Neuronal stem cell (in vitro differentiated cells): ENCODE measurements at places on chromosomes 4 and X.
A peak's percentile ranks its signal among the peaks of the same experiment; 100 is the strongest.

GRCh38 chrX:17559728-17560379 is 177.4 kb upstream of the SCML1 start:
- H3K27me3 ChIP-seq = no peaks in the 10 kb centered on the region
- no peak for DNase-seq
- no peak overlapping the region for H3K27ac ChIP-seq
- H3K4me3 ChIP-seq = no peak overlapping the region
- H3K36me3 ChIP-seq = no peaks in the 10 kb centered on the region

DNA sequence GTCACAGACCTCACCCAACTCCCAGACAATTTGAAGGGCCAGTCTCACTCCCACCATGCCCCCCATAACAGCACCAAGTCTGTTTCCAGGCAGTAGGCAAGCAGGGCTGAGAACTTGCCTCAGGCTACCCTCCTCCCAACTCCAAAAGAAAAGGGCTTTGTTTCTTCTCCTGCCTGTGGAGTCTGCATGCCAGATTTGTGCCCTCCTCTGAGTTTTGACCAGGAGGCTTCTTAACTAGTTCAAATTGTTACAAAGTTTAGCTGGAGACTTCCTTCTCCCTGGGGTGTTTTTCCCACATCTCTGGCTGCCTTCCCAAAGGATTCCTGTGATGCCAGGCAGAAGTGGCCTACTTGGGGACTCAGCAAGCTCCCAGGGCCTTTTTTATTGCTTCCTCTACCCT is 29.6 kb downstream of the PBDC1 start:
- H3K27ac ChIP-seq = no peak overlapping the region
- H3K4me1 ChIP-seq = no peaks in the 10 kb centered on the region
- no peaks in the 10 kb centered on the region for H3K27me3 ChIP-seq
- no peaks in the 10 kb centered on the region for H3K36me3 ChIP-seq

DNA sequence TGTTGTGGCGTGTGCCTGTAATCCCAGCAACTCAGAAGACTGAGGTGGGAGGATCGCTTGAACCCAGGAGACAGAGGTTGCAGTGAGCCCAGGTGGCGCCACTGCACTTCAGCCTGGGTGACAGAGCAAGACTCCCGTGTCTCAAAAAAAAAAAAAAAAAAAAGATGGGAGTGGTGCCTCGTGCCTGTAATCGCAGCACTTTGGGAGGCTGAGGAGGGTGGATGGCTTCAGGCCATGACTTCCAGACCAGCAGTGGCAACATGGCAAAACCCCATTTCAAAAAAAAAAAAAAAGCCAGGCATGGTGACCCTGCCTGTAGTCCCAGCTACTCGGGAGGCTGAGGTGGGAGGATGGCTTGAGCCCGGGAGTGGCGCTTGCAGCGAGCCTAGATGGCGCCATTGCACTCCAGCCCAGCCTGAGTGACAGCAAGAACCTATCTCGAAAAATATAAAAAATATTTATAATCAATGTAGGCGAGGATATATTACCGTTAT is 27.0 kb downstream of the EIF2S3 start:
- no peak overlapping the region for H3K4me3 ChIP-seq
- no peaks in the 10 kb centered on the region for H3K27me3 ChIP-seq
- no peaks in the 10 kb centered on the region for H3K4me1 ChIP-seq
- H3K36me3 ChIP-seq = peaks cover 22% of the 10 kb centered on the region
- DNase-seq = peak; percentile 3

GRCh38 chrX:40074080-40074958 is 23.4 kb downstream of the BCOR start:
- H3K27ac ChIP-seq = no peak overlapping the region
- peaks cover 13% of the 10 kb centered on the region for H3K36me3 ChIP-seq
- peaks cover 8% of the 10 kb centered on the region for H3K4me1 ChIP-seq
- DNase-seq = no peak
- no peaks in the 10 kb centered on the region for H3K27me3 ChIP-seq

DNA sequence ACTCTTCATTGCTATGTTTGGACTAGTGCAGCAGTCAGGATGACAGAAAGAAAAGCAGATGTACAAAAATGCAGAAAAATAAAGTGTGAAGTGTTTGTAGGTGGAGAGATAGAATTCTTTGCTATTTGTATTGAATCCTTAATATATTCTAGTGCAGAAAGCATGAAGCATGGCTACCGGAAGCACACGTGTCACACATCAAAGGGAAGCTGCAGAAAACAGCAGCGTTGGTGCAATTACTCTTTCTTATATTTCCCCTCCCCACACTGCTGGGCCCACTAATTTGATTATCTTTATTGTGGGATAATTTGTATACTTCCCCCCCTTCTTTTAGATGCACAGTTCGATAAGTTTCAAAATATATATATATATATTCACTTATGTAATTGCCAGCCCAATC is 35.9 kb upstream of the TAPT1 start:
- H3K27me3 ChIP-seq = no peaks in the 10 kb centered on the region
- H3K36me3 ChIP-seq = no peaks in the 10 kb centered on the region
- DNase-seq = no peak
- no peak overlapping the region for H3K4me3 ChIP-seq
- H3K4me1 ChIP-seq = no peaks in the 10 kb centered on the region

- H3K4me3 ChIP-seq = no peak overlapping the region
- DNase-seq = no peak
Measured at GRCh38 chrX:134543288-134543687, 83.3 kb downstream of the HPRT1 start.

DNA sequence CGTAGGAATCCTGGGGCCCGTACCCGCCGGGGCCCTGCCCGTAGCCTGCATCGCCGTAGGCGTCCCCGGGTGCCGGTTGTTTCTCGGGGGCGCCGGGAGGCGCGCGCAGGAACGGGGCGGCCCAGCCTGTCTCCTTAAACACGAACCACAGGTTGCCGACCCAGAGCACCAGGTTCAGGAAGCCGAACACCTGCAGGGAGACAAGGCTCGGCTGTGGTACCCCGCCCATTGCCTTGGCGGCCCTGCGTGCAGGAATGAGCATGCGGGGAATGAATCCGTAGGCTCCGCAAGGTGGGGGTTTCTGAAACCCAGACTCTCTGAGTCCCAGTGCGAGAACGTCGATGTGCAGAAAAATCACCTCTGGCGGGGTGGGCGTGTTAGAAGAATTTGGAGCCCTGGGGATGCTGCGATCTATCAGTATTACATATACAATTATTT is 5.4 kb upstream of the PRICKLE3 start:
- no peak for DNase-seq
- peak overlapping the region; percentile 86 for H3K27ac ChIP-seq
- H3K4me1 ChIP-seq = no peaks in the 10 kb centered on the region
- H3K4me3 ChIP-seq = peak overlapping the region; percentile 63

DNA sequence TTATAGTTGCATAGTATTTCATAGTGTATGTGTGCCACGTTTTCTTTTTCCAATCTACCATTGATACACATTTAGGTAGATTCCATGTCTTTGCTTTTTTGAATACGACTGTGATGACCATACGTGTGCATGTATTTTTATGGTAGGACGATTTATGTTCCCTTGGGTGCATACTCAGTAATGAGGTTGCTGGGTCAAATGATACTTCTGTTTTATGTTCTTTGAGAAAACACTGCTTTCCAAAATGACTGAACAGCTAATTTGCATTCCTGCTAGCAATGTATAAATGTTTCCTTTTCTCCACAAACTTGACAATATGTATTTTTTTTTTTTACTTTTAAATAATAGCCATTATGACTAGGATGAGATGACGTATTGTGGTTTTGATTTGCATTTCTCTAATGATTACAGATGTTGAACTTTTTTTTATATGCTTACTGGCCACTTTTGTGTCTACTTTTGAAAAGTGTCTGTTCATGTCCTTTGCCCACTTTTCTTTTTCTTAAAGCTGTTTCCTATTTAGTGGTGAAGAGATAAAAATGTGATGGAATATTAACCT is 969.5 kb upstream of the NDST4 start:
- H3K36me3 ChIP-seq = no peaks in the 10 kb centered on the region
- no peaks in the 10 kb centered on the region for H3K4me1 ChIP-seq
- H3K27me3 ChIP-seq = no peaks in the 10 kb centered on the region
- H3K27ac ChIP-seq = no peak overlapping the region
- H3K4me3 ChIP-seq = no peak overlapping the region
- no peak for DNase-seq

- no peak overlapping the region for H3K27ac ChIP-seq
- no peaks in the 10 kb centered on the region for H3K27me3 ChIP-seq
- no peaks in the 10 kb centered on the region for H3K4me1 ChIP-seq
Measured at GRCh38 chr4:166045457-166045856, 172.4 kb downstream of the TLL1 start.

DNA sequence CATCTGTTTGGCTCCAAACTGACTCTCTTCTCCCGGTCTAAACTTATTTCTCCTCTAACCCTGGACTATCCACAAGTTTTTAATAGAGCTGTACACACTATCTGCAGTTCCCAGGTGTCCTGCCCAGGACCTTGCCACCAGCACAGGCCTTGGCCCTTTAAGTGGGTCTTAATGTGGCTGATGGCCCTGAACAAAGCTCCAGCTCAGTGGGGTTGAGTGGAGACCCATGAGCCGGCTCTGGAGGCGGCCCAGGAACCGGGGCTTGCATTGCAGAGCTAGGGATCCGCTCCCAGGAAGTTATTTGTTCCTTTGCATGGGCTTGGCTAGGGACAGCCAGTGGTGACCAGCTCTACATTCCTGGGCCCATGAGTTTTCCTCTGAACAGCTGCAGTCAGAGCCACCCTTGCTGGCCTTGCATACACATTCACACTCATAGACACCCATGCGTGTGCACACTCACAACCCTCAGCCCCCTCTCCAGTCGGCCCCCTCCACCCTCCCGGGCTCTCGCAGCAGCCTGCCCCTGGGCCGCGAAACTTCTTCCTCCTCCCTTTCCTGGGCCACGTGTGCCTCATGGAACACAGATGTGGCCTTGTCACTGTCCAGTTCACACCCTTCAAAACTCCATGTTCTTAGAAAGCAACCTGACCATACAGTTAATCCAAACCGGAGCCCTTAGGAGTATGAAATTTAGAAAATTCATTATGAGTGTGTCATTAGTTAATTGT is 58.2 kb downstream of the GPR143 start:
- H3K36me3 ChIP-seq = peaks cover 28% of the 10 kb centered on the region
- H3K4me1 ChIP-seq = no peaks in the 10 kb centered on the region
- no peak for DNase-seq
- H3K4me3 ChIP-seq = no peak overlapping the region
- no peak overlapping the region for H3K27ac ChIP-seq

DNA sequence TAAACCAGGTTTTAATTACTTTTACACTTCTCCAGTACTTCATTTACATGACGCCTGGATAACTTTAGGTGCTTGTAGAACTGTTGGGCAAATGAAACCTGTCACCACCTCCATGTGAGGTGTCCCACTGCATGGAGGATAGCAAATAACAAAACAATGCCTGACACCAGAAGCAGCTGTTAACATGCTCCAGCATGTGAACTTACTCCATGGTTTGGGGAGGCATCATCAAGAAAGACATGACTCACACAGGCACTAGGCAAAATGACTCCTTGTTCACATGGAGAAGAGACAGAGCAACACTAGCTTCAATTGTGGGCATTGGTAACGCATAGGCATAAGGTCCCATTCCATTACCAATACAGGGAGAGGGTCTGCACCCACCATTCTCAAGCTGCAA is 198.1 kb upstream of the F9 start:
- no peaks in the 10 kb centered on the region for H3K36me3 ChIP-seq
- DNase-seq = no peak
- H3K27me3 ChIP-seq = no peaks in the 10 kb centered on the region
- no peak overlapping the region for H3K27ac ChIP-seq

DNA sequence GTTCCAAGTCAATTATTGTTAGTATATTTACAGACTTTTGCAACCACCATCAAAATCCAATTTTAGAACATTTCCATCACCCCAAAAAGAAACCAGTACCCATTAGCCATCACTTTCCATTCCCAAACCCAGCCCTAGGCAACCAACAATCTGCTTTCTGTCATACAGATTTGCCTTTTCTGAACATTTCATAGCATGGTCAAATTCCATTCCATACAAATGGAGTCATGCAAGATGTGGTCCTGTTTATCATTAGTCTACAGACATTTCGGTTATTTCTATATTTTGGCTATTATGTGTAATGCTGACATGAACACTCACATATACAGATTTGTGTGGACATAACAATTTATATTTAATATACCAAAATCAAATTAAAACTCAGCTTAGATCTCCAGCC is 508.7 kb downstream of the ZNF674 start:
- no peak for DNase-seq
- H3K4me1 ChIP-seq = no peaks in the 10 kb centered on the region
- H3K36me3 ChIP-seq = no peaks in the 10 kb centered on the region
- H3K27me3 ChIP-seq = no peaks in the 10 kb centered on the region
- no peak overlapping the region for H3K4me3 ChIP-seq

DNA sequence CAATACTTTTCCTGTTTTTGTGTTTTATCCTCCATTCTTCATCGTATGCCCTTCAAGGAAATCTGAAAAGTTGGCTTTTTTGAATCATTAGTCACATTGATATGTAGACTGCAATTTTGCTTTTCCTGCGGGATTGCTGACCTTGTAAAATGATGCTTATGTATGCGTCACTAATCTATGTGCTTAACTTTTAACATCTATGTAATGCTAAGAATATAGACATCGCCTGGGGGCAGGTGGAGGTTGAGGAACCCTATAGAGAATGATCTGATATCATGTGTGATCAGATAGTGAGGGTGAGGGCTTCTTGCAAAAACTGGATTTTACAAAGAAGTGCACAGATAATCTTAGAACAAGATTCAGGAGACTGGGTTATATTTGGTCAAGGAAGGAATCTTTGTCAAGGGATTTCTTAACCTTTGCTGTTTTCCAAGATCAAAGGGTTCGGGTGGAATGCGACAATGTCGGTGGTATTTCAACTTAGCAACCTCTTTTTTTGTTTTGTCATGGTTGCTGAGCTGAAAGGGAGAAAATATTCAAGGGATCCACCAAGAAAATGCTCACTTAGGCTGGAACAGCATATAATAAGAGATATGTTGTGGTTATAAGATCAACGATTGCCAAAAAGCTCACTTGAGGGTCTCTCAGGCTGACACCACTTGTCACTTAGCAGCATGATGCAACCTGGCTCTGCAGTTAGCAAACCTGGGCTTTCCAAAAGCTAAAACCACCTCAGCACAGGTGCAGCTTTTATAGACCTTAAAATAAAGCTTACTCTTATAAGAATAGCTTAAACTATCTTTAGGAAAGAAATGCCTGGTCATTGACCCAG is 70.6 kb upstream of the PUDP start:
- no peaks in the 10 kb centered on the region for H3K4me1 ChIP-seq
- H3K4me3 ChIP-seq = no peak overlapping the region
- H3K36me3 ChIP-seq = no peaks in the 10 kb centered on the region
- H3K27me3 ChIP-seq = no peaks in the 10 kb centered on the region
- H3K27ac ChIP-seq = no peak overlapping the region

GRCh38 chrX:9619133-9619532 is 146.5 kb downstream of the GPR143 start:
- no peaks in the 10 kb centered on the region for H3K4me1 ChIP-seq
- no peak overlapping the region for H3K4me3 ChIP-seq
- H3K27ac ChIP-seq = no peak overlapping the region

- DNase-seq = no peak
- no peaks in the 10 kb centered on the region for H3K36me3 ChIP-seq
- peaks cover 3% of the 10 kb centered on the region for H3K4me1 ChIP-seq
- peaks cover 26% of the 10 kb centered on the region for H3K27me3 ChIP-seq
Measured at GRCh38 chr4:993111-994029, at the start of gene SLC26A1. SLC26A1 (minus strand) TSS chr4:993404; CDS start chr4:991703, 1,701 bp downstream.

GRCh38 chr4:46081674-46082073 is 42.2 kb downstream of the GABRG1 start:
- no peak overlapping the region for H3K4me3 ChIP-seq
- H3K27me3 ChIP-seq = no peaks in the 10 kb centered on the region
- no peak for DNase-seq
- no peak overlapping the region for H3K27ac ChIP-seq
- H3K4me1 ChIP-seq = no peaks in the 10 kb centered on the region
- H3K36me3 ChIP-seq = no peaks in the 10 kb centered on the region

GRCh38 chr4:70601422-70602039 is 9.5 kb downstream of the AMBN start:
- no peaks in the 10 kb centered on the region for H3K4me1 ChIP-seq
- DNase-seq = peak; percentile 56
- H3K4me3 ChIP-seq = no peak overlapping the region
- H3K27me3 ChIP-seq = no peaks in the 10 kb centered on the region
- H3K27ac ChIP-seq = no peak overlapping the region
